ENCODE measurements at places on chromosomes 2 and 18.

- DNase-seq: no peak
These were observed 85.6 kb upstream of the ETAA1 start for GRCh38 chr2:67311536-67311935.

DNA sequence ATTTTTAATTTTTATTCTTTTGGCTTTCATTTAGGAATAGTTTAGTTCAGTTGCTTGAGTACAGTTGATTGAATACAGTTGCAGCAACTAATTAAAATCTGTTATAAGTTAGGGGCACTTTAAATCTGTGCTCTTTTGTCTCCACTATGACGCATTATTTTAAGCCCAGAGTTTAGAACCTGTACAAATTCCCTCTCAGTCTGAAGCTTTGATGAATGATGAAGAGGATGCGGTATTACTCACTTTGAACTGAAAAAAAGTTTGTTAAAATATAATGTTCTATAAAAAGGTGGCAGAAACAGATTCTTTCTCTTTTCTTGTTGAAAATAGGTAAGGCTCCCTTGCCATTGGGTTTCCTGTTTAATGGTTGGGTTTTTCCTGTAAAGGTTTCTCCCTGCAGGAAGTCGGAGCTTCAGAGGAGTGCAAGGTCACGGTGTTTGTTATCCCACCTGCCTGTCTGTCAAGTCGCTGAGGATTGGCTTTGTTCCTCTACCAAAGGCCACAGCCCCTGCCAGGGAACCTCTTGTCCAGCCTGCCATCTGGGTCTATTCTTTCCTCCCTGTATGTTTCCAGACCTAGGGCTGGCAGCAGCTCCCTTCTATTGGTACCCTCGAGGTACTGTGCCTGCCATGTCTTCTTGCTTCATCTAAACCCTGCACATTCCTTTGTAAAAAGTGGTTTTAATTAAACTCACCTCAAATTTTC, 43.8 kb upstream of the FN1 start:
- peak; percentile 89 for DNase-seq

DNA sequence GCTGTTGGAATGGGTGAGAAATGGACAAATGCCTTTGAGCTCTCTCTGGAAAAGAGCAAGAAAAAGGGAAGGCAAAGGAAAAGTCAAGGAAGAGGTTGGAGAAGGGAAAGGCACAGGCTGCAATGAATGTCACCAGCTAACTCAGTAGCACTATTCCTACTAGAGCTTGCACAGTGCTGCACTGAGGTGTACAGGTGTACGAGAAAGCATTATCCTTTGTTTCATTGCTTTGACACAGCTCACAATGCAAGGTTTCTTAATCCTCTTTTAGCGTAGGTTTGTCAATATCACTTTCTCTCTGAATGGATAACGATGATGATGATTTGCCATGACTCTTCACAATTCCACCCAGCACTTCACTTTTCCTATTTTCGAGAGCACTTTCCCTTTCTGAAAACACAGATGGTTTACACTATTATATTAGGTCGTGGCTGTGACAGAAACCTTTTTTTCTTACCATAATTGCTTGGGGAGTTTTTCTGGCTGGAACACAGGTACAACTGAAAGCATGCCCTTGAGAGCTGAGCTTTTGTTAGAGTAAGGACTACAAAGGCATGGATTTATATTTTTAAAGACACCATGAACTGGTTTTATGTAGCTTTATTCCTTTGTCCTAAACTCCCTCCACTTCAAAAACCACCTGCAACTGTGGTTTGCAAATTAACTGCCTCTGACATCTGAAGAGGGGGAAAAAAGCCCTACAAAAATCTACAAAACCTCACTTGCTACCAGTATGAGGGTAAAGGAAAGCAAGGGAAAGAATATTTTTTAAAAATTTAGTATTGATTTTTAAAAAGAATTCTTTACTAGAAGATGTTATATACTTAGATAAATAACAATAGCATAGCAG, 265.5 kb downstream of the TGIF1 start:
- no peak for DNase-seq

DNA sequence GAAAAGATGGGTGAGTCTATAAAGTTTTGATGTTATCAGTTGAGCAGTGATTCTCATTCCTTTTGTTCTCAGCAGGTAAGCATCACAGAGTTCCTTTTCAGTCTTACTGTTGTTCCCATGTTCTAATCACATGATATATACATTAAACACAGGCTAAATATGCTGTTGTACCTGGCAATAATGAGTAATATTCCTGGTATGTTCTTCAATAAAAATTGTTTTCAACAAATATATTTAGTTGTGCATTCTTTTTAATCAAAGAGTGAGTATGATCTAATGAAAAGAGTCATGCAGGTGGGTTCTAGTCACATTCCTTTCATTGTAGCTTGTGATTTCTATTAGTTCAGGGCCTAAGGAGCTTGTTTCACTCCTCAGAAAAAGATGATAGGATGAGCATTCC, 288.3 kb upstream of the NETO1 start:
- DNase-seq: no peak

DNA sequence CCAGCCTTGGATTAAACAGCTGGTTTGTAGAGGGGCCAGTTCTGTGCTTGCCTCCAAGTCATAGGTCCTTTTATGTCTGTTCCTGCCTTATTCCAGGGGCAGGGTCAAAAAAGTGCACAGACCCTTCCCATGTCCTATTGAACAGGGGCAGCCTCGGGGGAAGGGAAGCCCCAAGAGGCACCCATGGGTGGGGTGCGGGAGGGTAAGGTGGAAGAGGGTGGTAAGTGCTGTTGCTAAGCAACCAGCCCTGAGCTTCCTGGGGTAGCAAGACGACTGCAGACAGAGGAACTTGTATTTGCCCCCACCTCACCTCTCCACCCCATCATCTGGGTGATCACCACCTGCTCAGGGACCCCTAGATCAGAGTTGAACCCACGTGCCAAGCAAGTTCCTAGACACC, 7.7 kb downstream of the DNMT3A start:
- DNase-seq: no peak

- no peak for DNase-seq
These were observed 324.1 kb upstream of the NT5C1B start for GRCh38 chr2:18913512-18913911.

- no peak for DNase-seq
These were observed 13.2 kb downstream of the BMP10 start for GRCh38 chr2:68857855-68858456.

DNA sequence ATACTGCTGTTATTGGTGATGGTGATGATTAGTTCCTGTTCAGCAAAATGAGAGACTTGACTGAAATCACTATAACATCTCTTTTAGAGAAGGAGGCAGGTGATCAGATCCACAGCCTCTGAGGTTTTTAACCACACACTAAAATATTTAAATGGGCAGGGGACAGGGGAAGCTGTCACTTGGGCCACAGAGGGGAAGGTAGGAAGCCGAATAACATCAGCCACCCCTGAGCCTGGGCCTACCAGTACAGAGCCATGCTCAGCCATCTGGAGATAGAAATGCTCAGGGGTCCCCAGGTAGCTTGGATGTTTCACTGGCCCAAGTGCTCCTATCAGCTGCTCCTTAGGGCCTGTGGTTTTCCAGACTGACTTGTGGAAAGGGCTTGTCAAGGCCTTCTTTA, 122.3 kb downstream of the MRO start:
- no peak for DNase-seq
